ENCODE measurements at places on chromosomes 7 and 10.

DNA sequence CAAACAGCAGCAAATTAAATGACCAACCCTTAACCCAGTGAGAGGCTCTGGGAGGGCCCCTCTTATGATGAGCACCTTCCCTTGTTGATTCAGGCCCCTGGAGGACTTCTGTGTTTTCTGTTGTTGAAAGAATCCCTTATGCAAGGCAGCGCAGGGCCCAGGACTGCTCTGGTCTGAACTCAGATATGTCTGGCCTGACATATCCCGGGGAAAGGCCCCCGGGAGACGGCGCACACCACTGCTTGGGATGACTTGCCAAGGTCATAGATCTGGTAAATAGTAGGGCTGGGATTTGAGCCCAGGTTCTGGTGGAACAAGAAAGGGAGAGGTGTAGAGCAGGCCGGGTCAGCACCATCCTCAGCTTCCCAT is 124.0 kb downstream of the AOAH start:
- no peak for DNase-seq

DNA sequence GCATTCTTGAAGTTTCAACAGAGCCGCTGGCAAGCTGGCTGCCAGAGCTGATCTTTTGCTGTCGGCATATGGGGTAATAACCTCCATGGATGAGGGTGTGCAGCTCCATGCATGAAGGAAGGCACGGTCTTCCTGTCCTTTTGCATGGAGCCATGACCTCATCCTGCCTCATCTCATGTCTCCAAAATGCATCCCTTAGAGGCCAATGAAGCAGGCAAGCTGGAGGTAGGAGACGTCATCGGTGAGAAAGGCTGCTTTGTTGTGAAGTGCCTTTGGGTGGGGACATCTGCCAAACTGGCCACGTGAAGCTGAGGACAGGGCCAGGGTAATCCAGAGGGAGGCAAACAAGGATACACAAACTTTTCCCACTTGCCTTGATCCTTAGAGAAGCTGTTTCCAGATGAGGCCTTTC is 161.5 kb upstream of the TBX20 start:
- DNase-seq, result no peak

DNA sequence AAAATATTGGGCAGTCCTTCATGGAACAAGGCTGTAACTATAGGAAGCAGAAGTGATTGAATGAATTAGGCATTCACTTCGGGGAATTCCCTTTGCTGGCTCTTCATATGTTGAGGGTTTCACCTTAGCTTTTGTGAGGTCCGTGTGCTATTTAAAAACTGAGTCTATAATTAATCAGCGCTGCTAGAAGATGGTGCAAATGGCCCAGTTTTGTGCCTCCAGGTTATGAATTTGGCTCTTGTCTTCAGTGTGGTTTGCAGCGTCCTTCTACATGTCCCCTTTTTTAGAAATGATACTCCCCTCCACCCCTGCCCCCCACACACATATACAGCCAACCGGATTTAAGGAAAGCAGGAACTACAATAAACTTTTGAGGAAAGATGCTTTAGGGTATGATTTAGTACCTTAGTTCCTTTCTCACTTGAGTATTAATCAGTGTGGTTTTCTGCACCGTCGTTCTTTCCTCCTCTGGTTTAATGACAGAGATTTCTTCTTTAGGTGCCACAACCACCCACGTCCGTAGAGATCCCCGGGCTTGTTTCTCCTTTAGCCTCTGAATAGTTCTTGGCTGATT is 110.6 kb upstream of the SAMD8 start:
- DNase-seq, result no peak

DNA sequence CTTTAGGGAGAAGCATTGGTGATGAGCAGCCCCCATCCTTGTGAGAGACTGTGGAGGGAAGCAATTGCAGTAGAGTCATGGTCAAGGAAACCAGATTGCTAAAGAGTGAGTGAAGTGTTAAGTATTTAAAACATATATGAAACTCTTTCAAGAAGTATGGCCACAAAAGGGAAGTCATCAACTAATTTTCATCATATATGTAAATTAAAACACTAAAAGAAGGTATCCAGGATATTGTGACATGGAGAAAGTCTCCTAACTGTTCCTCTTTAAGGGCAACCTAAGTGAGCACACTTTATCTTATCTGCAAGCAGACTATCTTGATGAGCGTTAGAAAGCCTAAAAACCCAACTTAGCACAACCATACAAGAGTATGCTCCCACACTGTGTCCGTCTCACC is 69.7 kb downstream of the CD36 start:
- no peak for DNase-seq

DNA sequence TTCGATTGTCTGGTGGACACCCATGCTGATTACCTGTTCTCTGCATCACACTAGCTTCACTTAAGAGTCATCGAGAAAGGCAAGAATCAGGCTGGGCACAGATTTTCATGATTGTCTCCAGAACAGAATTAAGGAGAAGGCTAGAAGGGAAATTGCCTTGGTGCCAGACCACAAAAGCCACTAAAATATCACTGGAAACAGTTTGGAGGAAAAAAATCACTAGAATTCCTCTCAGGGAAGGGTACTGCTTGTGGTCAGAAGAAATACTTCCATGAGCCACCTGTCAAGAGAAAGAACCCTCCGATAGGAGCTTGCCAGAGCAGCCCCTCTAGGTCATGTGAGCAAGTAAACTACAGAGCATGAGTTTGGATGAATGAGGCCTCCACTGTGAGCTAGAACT is 269.3 kb upstream of the TEX47 start:
- DNase-seq, result no peak

DNA sequence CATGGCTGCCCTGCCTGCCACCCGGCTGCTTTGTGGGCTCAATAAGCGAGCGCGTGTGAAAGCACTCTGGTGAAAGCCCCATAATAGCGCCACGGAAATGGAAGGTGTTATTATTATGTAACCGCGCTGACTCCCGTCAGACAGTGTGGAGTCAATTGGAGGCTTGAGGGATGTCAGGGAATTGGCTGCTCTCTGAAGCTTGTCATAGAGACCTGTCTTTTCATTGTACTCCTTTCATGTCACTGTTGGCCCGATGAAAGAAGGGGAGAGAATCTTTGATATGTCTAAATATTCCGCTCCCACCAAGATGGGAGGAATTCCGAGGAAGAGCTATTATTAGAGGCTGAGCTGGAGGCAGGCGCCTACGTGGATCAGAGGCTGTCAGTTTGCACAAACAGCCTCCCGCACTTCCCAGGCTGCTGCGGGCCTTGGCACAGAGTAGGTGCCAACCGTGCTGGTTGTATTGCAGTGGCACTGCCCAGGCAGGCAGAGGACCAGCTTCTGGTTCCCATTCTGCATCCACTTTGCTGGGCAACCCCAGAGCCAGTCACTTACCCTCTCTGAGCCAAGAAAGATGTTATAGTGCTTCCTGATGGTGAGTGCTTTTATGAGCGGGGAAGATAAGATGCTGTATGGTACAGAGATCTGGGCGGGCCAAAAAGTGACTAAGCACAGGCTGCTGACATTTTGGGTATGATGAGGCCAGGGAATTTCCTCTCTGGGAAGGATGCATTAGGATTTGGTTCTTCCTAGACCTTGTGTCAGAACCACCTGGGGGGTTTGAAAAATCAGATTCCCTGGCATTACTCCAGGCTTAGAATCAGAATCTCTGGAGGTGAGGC is 151.4 kb downstream of the RPS24 start:
- DNase-seq, result no peak

DNA sequence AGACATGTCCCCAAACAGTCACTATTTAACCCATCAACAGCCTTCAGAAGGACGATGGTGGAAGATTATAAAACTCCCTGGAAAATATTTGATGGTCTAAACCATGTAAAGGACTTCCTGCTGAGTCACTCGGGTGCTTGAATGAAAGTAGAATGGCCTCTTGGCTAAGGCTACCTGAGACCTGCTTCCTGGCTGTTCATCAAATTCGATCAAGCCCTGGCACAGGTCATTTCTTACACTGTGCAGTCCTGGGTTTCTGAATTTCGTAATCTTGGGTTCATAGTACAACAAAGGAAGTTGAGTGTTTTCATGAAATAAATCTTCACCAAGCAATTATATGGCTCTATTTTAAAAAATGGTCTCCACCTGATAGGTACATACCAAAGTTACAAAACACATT is 260.3 kb upstream of the RNF32 start:
- no peak for DNase-seq

DNA sequence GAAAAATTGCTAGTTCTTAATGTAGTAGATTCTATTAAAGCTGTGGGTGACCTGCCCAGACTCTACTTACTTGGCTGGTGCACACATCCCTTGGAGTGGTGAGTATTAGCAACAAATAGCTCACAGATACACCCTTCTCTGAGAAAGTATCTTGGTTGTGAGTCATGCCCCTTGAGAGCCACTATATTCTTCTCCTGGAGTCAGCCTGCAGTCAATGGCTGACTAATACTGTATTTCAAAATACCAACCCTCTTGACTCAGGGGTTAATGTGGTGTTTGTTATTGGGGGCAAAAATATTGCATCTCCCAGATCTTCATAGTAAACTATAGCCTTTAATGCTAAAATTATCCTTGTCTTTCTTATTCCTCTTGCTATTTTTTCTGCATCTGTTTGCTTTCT is 354.9 kb downstream of the BMPER start:
- DNase-seq, result no peak

DNA sequence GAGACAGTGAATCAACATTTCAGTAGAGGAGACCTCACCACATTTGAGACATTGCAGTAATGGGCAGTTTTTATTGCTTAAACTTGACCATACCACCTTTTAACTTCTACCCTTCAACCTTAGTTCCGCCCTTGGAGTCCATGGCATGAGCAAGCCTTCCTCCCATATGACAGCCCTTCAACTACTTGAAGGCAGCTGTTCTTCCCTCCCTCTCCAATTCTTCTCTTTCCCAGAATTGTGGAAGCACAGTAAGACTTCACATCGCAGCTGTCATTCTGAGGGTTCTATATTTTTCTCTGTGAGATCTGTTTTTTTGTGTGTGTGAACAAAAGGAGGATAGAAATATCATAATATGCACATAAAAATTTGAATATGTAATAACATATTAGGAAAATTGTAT is 2.2 kb upstream of the TSPAN12 start:
- no peak for DNase-seq

DNA sequence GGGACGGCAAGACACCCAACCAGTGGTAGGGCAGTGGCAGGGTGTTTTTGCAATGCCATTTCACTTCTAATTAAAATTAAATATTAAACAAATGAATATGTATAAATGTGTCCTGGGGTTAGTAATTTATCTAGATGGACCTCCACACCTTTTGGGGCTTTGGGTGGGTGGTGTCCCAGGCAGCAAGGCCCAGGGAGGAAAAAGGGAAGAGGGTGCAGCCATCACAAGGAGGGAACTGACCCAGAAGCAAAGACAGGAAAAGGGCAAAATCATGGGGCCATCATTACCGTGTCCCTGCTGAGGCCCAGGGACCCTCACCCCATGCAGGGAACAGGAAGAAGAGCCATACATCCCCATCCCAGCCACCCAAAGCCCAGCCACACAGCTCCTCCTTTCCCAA is 204.6 kb downstream of the GRID1 start:
- DNase-seq, result no peak

All from stimulated activated CD8-positive, alpha-beta memory T cell treated with anti-CD3 and anti-CD28 coated beads, Interleukin-15, amount 100 ng/mL, for 48 hours (primary cell).